Activated CD4-positive, alpha-beta T cell treated with anti-CD3 and anti-CD28 coated beads for 24 hours (primary cell): ENCODE measurements at places on chromosomes 12 and 14.

GRCh38 chr14:60651796-60652673, 2.8 kb upstream of the SIX1 start:
- DNase-seq: no peak

DNA sequence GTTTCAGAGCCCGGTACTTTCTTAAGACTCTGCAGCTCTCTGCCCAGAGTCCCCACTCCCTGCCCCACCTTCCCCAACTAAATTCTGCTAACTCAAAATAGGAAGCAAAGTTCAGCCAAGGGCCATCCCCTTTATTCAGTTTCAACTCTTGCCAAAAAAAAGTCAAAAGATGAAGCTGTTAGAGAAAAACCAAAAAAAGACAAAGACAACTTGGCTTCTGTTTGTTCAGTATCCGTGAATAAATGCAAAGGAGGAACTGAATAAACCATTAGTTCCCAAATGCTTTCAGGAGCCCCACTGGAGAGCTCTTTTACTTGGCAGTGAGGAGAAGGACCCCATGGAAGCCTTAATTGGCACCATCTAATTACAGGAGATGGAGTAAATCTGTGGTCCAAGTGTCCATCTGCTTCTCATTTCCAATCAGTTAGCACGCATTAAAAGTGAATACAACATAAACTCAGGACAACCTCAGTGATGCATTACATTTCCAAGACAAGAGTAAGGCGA, 155.4 kb upstream of the GZMB start:
- no peak for DNase-seq

GRCh38 chr14:54713379-54713778, 146.5 kb downstream of the SAMD4A start:
- DNase-seq: no peak

GRCh38 chr12:72273851-72274351, 1.7 kb downstream of the TRHDE start:
- DNase-seq: no peak

GRCh38 chr12:107951024-107951423, 176.5 kb downstream of the ASCL4 start:
- no peak for DNase-seq

DNA sequence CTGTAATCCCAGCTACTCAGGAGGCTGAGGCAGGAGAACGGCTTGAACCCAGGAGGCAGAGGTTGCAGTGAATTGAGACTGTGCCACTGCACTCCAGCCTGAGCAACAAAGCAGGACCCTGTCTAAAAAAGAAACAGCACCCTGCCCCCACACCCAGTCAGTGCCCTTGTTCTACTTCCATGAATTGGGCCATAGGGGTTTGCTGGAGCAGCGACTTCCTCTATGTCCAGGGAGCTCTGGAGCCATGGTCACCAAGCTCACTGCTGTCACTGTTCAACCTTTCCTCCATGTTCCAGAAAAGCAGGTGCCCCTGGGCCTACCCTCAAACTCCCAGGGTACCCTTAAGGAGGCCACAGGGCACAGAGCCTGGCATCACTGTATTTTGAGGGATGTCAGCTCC, 116.8 kb downstream of the RIN3 start:
- no peak for DNase-seq

GRCh38 chr12:88235183-88235833, 93.2 kb downstream of the TMTC3 start:
- DNase-seq: no peak

- peak; percentile 49 for DNase-seq
These were observed 5.3 kb downstream of the ASB2 start for GRCh38 chr14:93970965-93971634.
